ENCODE measurements at places on chromosomes 6 and 20.

GRCh38 chr6:48429021-48429420 lies 318.0 kb upstream of the PTCHD4 start:
- DNase-seq: no peak

- no peak for DNase-seq
These were observed 114.2 kb downstream of the PSMB1 start for GRCh38 chr6:170438861-170439260.

GRCh38 chr6:44646355-44646754 lies 258.8 kb downstream of the CDC5L start:
- no peak for DNase-seq

DNA sequence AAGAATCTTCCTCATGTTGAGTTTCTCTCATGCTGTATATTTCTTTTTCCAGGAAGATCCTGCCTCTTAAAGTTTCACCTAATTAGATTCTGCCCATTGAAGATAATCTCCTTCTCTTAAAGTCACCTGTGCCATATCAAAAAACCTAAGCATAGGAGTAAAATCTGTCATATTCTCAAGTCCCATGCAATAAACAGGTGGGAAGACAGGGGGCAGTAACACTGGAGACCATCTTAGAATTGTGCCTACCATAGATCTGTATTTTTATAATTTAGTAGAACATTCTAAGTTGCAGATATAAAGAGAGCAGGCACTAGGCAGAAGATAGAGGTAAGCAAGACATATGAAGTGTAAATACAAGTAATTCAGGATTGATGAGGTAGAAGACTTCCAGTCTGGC lies 763.5 kb upstream of the MANEA start:
- DNase-seq: no peak

DNA sequence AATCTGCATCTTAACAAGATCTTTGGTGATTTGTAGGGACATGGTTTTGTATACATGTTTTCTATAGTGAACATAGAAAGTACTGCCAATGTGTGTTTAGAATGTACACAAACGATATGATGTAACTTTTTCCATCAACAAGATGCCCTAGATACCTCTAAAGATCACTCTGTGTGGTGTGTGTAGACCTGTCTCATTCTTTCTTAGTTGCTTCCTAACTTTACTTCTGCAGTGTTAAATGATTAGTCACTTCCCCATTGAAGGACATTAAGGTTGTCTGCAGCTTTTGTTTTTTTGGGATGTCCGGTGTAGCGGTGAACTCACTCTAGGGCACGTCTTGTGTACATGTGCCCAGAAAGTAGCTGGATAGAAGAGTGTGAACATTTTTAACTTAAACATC lies 35.9 kb downstream of the CDYL start:
- no peak for DNase-seq

GRCh38 chr6:47091886-47092668 lies 49.9 kb upstream of the ADGRF1 start:
- DNase-seq: no peak

DNA sequence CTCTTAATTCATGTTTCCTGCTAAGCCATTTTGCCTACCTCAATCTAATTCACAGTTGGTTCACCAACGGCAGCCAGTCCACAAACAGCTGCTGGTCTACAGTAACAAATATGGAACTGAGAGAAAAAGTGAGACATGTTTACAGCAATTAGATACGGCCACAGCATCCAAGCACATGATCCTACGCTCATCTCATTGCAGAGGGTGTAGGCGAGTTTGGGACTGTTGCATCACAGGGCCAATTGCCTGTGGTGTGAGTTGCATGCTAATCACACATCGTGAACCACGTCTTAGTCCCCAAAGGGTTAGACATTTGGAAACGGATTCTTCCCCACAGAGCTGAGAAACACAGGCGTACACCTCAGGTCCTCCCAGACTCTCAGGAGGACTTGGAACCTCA lies 166.9 kb downstream of the EYA2 start:
- DNase-seq: no peak

- DNase-seq: no peak
These were observed 26.2 kb downstream of the VSTM2L start for GRCh38 chr20:37928996-37929682.

DNA sequence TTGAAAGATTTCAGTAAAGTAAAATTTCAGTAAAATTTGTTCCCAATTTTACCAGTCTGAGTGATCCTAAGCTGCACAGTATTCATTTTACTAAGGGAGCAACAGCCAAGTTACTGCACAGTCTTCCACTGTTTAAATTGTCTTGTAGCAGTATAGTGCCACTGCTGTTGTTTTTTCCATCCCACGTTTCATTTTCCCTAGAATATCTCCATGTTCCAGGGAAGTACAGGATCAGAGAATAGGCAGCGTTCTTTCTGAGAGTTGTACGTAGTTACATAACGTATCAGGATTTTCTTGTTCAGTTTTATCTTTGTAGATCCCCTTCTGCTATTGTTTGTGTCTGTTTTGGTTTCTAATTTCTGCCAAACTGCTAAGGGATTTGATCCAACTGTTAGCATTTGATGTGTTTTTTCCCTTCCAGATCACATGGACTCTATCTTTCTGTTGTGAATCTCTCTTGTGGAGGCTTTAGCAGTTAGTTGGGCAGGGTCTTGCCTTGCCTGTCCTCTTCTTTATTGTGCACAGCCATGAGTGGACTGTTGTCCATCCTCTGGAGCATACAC lies 38.4 kb downstream of the BCKDHB start:
- DNase-seq: no peak

Data from COR-L47 (cell line).